ENCODE measurements at places on chromosomes 12 and 14.

GRCh38 chr12:91072931-91073330 is 15.1 kb upstream of the KERA start:
- no peak for DNase-seq

DNA sequence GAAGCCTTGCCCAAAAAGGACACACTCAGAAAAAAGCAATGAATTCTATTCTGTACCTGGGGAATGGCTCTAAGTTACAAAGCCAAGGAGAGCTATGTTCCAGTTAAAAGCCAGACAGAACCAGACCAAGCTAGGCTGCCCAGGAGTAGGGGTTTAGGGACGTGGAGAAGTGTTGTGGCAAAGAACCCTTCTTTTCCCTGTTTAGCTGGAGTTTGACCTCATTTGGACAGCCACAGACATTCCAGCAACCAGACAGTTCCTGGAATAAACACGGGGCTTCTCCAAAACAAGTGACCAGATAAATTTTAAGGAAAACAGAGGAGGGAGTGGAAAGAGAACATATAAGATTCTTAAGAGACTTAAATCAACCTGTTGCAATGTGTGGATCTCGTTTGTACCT is 62.3 kb downstream of the GCH1 start:
- DNase-seq, result no peak

- no peak for DNase-seq
These were observed 78.9 kb downstream of the AEBP2 start for GRCh38 chr12:19518209-19518608.

GRCh38 chr12:12724421-12725085 is 7.4 kb downstream of the CDKN1B start:
- no peak for DNase-seq

GRCh38 chr14:76277586-76278130 is 98.3 kb upstream of the ESRRB start:
- DNase-seq, result no peak

DNA sequence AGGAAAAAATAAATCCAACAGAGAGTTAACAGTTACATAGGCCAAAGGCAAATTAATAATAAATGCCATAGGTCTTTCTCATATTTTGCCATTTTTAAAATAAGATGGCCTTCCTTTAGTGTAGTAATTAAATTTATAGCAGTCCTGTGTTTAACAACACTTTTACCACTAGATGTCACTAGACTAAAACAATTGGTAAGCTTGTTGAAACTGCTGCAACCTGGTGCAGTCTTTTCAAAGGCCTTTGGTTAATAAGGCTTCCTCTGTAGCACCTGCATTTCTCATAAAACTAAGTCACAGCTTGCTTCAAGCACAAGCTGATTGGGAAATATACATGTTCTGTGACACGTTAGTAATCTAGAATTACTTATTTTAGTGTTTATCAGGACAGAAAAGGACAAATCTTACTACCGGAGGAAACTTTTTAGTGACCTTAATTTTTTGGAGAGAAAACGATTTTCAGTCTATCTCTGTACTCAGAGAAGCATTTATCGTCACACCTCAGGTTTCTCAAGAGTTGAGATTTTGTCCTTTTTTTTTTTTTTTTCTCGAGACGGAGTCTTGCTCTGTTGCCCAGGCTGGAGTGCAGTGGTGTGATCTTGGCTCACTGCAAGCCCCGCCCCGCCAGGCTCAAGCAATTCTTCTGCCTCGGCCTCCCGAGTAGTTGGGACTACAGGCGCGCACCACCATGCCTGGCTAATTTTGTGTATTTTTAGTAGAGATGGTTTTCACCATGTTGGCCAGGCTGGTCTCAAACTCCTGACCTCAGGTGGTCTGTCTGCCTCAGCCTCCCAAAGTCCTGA is 20.0 kb downstream of the BORCS5 start:
- DNase-seq, result no peak

GRCh38 chr12:104570174-104570907 is 113.6 kb downstream of the CHST11 start:
- DNase-seq, result no peak

DNA sequence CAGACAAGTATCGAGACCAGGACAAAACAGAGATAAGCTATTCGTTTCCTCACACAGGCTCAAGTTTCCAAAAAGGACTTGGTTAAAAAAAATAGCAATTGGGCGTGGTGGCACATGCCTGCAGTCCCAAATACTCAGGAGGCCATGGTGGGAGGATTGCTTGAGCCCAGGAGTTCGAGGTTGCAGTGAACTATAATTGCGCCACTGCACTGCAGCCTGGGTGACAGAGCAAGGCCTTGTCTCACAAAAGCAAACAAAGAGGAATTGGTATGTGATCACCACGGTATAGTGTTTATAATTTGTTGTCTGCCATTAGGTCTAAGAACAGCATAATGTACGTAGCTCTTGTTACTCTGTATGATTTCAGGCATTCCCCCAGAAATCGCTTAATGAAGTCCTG is 175.3 kb downstream of the DERA start:
- no peak for DNase-seq

GRCh38 chr12:75710361-75711069 is 199.1 kb upstream of the KRR1 start:
- no peak for DNase-seq

- no peak for DNase-seq
These were observed 166.9 kb downstream of the BRMS1L start for GRCh38 chr14:35992816-35993683.

GRCh38 chr12:44117337-44117736 is 281.5 kb downstream of the TMEM117 start:
- no peak for DNase-seq

DNA sequence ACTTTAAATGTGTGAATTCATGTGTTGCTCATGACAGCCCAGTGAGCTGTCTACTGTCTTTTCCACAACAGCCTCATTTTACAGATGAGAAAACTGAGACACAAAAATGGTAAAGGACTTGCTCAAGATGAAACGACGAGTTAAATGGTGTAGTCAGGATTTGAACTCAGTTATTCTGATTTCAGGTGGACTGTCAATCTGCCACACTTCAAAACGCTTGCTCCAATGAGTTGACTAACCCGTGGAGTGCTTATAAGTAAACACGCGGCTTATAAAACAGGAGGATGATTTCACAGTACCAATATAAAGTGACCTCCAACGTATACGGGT is 652 bp upstream of the POLE2 start:
- no peak for DNase-seq

Data from activated effector memory CD4-positive, alpha-beta T cell treated with anti-CD3 and anti-CD28 coated beads, Interleukin-2, amount 50 U/mL, for 16 hours (primary cell).